Activated CD4-positive, alpha-beta T cell treated with anti-CD3 and anti-CD28 coated beads, Interleukin-2, amount 50 U/mL, for 24 hours (primary cell): ENCODE measurements at places on chromosomes 4 and X.
A peak's percentile ranks its signal among the peaks of the same experiment; 100 is the strongest.

DNA sequence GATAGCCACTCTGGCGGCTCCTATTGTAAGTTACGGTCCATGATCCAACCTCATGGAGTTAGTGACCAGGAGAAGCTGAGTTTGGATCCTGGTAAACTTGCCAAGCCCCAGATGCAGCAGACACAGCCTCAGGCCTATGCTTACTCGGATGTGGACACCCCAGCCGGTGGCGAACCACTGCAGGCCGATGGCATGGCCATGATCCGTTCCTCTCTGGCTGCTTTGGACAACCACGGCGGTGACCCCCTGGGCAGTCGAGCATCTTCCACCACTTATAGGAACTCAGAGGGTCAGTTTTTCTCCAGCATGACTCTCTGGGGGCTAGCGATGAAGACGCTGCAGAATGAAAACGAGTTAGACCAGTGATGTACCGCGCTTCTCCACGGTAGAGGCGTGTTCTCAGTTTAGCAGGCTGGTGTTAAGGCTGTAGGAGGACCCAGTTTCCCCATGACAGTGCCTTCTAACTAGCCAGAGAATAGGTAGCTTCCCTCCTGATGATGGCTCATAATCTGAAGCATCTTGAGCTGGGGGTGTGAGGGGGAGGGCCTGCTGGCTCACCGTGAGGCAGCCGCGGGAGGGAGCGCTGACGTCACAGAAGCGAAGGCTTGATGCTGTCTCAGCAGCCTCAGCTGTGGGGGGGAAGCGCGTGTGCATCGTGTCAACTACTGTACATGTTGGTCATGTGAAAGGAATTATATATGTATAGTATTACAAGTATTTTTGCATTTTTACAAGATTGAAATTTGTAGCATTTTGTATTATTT lies 31.1 kb downstream of the ZBTB49 start:
- no peak for DNase-seq

- no peak for DNase-seq
Measured at GRCh38 chr4:99735822-99736221, 78.2 kb upstream of the C4orf54 start.

DNA sequence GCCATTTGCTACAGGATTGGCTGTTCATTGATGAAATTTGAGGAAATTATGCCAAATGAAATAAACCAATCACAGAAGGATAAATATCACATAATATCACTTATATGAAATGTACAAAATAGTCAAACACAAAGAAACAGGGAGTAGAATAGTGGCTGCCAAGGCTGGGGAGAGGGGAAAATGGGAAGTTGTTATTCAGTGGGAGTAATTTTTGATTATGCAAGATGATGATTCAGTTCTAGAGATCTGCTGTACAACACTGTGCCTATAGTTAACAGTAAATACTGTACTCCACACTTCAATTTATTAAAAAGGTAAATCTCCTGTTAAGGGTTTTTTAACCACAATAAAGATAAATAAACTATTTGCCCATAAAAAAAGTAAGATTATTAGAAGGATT lies 101.1 kb downstream of the TMA16 start:
- DNase-seq, result no peak

DNA sequence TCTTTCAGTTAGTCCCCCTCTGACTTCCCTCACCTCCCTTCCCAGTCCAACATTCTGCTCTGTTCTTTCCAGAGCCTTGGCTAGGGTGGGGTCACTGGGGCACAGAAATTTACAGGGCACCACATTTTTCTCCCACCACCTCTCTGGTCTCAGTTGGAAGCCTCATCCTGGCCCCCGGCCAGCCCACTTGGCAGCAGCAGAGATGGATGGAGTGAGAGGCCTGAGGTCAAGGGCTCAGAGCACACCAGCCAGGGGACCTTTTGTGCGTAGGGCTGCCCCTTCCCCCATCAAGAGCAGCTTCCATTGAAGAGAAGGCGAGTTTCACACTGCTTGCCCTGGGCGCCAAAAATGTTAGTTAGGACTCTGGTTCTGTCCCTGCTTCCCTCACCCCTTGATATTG lies 230.9 kb downstream of the SOX3 start:
- DNase-seq, result no peak

DNA sequence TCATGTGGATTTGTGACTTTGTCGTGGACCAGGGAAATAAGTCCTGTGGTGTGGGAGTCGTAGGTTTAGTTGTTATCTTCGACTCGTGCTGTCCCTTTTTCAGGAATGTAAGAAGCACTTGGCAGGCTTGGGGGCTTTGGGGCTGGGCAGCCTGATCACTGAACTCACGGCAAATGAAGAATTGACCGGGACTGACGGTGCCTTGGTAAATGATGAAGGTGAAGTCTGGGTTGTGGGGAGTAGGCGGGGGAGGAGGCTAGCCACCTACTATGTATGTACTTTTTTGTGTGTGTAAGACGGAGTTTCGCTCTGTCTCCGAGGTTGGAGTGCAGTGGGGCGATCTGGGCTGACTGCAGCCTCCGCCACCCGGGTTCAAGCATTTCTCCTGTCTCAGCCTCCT lies 1.2 kb downstream of the TAF1 start:
- DNase-seq, result no peak

DNA sequence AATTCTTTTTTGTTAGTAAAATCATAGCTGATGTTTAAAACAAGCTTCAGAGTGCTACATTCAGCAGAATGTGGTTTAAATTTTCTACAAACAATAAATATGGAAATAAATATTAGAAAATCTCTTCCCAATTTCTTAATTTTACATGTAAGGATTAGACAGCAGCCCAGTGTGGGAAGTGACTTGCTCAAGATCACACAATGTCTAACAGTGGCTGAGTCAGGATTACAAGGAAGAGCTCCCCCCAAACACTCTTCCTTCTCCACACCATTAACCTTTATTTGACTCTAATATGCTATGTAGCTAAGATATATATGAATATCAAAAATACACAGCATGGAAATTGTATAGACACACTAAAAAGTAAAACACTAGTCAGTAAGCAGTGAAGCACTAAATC lies 59.5 kb downstream of the SLC10A7 start:
- DNase-seq, result no peak

DNA sequence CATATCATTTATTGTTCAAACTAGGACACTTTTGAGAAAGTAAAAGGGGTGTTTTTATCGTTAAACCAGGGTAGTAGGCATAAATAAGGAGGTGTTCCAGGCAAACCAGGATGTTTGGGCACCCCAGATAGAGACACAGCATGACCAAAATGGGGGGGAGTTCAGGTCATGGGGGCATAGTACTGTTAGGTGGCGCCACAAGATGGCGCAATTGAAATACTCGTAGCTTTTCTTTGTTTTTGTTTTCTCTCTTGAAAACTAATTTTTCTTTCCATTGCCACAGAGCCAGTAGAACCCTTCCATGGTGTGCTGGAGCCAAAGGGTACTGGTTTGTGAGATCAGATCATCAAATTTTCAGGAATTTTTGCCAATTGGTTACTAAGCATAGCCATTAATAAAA lies 283.4 kb downstream of the BCOR start:
- DNase-seq, result no peak

DNA sequence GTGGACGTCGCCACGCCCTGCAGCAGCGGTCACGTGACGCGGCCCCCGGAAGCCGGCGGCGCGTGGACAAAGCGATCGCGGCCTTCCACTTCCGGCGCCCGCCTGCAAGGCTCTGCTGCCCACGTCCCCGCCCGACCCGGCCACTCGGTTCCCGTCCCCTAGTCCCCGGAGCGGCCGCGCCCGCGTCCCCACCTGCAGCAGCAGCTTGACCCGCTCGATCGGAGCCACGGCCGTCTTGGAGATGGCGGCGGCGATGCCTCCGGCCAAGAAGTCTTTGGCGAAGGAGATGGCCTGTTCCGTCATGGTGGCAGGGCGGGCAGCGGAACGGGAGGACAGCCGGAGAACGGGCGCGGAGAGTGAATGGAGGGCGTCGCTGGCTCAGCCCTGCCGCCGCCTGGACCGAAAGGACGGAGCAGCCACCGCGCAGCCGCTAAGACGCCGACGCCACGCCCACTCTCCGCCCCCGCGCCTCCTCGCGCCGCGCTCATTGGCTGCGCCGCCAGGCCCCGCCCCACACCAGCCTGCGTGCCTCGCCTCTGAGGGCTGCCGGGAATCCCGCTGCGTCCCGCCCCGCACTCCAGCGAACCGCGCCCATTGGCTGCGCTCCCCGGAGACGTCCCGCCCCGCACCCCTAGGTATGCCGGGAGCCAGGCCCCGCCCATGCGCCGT lies at the start of gene SLC25A6:
Gene SLC25A6, minus strand, starts transcription at position 407 of the 669 bp plus-strand sequence. Its CDS starts 104 bp downstream, at position 303.
- peak; percentile 99 for DNase-seq

DNA sequence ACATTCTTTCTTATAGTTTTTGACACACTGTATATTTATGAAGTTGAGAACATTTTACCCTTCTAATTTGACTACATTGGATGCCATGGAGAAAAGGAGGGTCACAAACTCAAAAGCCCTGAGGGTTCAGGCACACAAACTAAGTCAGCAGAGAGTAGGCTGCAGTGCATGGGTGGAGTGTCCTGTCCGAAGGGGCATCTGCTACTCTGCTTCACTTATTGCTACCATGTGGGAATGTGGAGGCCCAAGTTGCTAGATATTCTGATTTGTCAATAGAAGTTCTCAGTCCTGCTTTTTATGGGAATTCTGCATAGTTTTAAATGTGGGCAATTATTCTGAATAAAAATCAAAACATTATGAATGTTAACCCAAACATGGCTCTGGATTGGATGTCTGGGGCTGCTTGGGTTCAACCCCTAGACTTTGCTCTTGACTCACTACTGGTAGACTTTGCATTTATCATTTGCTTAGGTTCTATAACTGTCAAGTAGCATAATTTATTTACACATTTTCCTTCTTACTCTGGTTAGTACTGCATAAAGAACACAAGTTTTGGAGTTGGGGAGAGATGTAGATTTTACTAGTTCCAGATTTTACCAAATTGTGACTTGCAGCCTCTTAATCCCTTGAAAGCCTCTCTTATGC lies 255.1 kb downstream of the SPRY1 start:
- DNase-seq, result no peak

GRCh38 chr4:87856816-87857215 lies 24.0 kb downstream of the MEPE start:
- DNase-seq, result no peak

DNA sequence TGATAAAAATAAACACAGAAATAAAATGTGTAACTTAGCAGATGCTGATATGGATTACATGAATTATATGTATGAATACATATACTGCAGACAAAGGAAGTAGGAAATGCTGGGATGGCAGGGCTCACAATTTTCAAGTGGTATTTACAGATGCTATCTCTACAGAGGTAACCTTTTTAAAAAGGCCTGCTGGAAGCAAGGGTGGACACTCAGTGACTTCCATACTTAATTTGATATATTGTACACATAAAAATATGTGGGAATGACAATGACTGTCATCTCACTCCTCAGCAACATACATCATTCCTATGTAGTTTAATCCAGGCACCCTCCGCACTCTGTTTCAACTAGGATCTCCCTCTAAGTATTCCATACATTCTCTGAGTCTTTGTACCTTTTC lies 452.9 kb downstream of the DTHD1 start:
- no peak for DNase-seq

GRCh38 chrX:22373766-22374165 lies 101.1 kb downstream of the CBLL2 start:
- DNase-seq, result no peak

DNA sequence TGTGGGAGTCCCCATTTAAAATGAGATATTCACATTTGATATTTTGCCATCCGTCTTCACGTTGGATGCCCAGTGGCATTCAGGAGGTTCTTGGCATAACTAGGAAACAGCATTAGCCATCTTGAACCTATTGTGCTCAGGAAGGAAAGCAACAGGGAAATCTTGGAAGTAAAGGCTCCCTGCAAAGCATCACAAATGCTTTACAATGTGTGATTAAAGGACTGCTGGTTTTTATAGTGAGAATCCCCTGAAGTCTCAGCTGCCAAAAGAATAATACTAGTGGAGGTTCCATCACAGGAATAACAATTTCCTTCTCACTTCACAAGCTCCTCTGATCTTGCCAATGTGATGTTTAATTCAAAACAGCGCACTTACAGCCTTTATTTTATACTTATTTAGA lies 49.7 kb upstream of the NPNT start:
- DNase-seq, result no peak

GRCh38 chrX:9903146-9903545 lies 64.0 kb upstream of the CLDN34 start:
- no peak for DNase-seq

GRCh38 chr4:139647952-139648351 lies 17.7 kb upstream of the MGST2 start:
- DNase-seq, result no peak

DNA sequence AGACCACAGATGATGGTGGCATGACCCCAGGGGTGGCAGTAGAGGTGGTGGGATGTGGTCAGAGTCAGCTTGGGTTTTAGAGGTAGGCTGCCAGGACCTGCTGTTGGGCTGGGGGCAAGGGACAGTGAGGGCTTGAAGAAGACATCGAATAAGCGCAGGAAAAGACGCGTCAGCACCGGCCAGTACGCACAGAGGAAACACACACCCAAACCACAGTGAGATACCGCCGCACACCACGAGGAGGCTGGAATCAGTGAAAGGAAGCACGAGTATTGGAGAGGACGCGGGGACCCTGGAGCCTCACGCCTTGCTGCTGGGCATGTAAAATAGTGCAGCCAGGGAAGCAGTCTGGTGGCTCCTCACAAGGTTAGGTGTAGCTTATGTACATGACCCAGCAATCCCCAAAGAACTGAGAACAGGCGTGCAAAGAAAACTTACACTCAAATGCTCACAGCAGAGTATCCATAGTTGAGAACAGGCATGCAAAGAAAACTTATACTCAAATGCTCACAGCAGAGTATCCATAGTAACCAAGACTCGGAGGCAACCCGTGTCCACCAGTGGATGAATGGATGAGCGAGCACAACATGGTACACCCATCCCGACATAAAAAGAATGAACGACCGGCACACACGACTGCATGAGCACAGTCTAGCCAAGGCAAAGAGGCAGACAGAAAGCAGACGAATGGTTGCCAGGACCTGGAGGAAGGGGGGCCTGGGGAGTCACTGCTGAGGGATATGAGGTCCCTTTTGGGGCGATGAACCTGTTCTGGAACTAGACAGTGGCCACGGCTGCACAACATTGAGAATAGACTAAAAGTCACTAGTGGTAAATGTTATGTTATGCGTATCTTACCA lies 13.3 kb downstream of the PDZD4 start:
- no peak for DNase-seq

GRCh38 chrX:115679460-115679859 lies 118.5 kb downstream of the PLS3 start:
- no peak for DNase-seq

- DNase-seq, result no peak
Measured at GRCh38 chr4:30535255-30535654, 184.9 kb upstream of the PCDH7 start.

DNA sequence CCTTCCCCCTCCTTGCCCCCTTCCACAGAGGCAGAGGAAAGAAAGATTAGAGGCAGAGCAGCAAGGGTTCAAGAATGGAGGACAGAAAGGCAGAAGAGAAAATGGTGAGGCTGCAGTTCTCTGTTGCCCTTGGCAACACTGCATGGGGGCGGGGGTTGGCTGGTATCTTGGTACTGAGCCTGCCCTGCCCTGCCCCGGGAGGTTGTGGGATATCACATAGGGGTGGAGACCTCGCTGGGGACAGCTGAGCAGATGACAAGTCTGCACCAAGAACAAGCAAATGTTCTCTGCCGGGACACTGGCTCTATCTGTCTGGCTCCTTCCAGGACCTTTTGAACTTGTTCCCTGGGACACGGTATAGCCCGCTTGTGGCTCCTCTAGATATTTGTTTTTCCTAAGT lies 39.8 kb downstream of the NHS start:
- DNase-seq, result no peak

- no peak for DNase-seq
Measured at GRCh38 chr4:141534985-141535384, 101.4 kb upstream of the IL15 start.
